ENCODE measurements at places on chromosomes 7 and 10.

GRCh38 chr10:4162571-4163286, 377.7 kb upstream of the KLF6 start:
- peak; percentile 4 for DNase-seq

- DNase-seq, result no peak
Measured at GRCh38 chr7:39069031-39069430, 91.3 kb downstream of the POU6F2 start.

GRCh38 chr7:986766-987751, 4.1 kb downstream of the CYP2W1 start:
- no peak for DNase-seq

GRCh38 chr10:74032900-74033655, 35.2 kb downstream of the VCL start:
- no peak for DNase-seq

- peak; percentile 43 for DNase-seq
Measured at GRCh38 chr10:119131512-119132240, 27.8 kb downstream of the DENND10 start.

DNA sequence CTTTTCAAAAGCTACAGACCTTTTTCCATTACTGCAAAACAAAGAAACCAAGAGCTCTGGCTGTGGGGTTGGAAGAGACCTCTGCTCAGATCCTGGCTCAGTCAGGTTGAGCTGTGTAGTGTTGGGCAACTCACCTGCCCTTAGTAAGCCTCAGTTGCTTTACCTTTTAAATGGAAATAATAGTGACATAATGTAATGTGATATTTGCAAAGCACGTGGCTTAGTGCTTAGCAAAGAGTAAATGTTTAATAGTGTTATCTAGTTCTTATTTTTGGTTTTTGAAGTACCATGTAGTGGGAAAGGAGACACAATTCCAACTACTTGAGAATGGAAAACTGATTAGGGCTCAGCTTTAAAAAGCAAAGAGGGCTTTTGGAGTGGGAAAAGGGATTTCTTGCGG, 100.2 kb downstream of the SVIL start:
- no peak for DNase-seq

- DNase-seq, result no peak
Measured at GRCh38 chr7:19871102-19871501, 97.7 kb upstream of the TMEM196 start.
